ENCODE measurements at places on chromosomes 5 and 9.

DNA sequence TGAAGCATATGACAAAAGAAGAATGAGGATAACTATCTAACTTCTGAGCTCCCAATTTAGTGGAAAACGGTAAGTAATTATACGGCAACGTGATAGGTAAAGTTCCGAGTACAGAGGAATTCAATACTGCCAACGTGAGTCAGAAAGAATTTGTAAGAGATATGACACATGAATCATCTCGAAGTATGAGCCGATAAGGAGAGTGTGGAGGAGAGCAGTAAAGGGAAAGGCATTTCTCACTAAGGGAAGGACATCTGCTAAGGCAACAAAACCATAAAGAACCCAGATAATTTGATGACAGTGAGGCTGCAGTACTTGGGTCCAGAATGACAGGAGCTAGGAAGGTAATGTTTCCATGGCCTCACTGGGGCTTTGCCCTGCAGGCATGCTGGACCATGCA is 11.0 kb downstream of the MPDZ start:
- DNase-seq = no peak

DNA sequence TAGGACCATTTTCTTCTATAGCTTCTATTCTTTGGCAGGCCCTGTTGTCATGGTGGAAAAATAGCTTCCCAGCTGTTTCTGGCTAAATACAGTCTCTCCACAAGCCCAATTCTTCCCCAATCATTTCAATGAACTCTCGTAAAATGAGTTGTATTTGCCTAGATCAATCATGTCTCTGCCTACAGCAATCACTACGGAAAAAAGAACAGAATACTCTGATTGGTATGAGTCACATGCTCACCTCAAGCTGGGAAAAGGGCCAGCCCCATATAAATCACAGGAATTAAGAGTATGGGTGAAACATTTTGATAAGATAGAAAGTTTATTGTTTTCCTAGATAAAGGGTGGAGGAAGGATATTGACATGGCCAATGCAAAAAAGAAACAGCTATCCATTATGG is 711.4 kb downstream of the EFNA5 start:
- DNase-seq = no peak

DNA sequence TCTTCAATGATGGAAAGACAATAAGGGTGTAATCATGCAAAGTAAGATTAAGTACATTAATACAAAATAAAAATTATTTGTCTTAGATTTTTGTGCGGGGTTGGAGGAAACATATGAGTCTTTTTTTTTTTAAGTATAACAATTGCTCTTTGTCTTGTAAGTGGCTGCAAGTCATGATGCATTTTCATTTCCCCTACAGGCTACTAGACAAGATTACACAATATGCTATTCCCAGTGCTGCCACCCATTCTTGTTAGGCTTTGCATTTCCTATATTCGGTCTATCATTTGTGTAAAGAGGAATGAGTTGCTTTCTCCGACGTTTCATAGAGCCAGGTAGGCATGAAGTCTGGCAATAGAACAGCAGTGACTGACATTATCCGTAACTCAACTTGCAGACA is 294.2 kb upstream of the CYLC2 start:
- DNase-seq = no peak

DNA sequence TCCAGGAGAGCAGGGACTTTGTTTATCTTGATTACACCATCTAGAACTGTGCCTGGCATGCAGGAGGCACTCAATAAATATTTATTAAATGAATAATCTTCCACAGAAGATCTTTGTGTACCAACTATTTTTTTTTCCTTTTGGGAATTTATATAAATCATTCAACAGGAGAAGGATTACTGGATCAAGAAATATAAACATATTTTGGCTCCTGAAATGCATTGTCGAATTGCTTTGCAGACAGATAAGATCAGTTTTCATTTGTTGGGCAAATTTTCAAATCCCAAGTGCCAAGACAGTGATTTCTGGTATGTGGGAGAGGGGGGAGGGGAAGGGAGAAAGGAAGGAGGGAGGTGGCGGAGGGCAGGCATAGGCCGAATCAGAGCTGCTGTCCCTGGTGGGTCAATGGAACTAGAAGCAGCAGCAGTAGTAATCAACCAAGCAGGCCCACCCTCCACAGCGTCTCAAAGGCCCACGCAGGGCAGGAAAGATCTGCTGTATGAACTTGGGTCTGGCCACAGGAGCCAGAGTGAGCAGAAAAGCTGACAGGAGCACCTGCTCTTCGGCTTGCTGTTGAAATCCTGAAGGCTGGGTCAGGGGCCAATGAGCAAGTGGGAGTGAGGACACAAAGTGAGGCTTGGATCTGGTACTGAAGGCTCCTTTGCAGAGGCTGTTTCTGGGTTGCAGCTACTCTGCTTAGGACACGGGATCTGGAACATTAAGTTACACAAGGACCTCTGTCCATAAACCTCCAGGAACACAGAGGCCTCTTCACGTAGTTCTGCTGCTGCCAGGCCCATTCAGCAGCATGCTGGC is 15.8 kb upstream of the TRAF1 start:
- no peak for DNase-seq

DNA sequence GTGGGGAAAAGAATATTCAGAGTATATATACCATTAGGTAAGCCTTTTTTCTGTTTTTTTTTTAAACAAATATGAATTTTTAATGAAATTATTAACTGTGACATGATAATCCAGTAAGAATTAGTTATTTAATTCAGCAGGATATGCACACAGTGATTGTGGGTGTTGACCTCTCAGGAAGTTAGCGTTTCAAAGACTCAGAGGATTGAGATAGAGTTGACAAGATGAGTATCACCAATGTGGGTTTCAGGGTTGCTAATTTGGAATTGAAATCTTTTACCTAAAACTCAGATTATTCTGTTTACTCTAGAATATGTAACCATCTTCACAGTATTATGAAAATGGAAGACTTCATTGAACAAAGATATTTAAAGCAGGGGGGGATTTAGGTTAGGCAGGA is 56.2 kb downstream of the FOCAD start:
- DNase-seq = no peak

- no peak for DNase-seq
Measured at GRCh38 chr5:4520559-4520958, 619.6 kb upstream of the ADAMTS16 start.
